ENCODE measurements at places on chromosomes 1 and 21. TPM values are rescaled to one million over a fixed set of nuclear protein-coding genes. Genes with fewer than 3 reads are reported as not detected.

DNA sequence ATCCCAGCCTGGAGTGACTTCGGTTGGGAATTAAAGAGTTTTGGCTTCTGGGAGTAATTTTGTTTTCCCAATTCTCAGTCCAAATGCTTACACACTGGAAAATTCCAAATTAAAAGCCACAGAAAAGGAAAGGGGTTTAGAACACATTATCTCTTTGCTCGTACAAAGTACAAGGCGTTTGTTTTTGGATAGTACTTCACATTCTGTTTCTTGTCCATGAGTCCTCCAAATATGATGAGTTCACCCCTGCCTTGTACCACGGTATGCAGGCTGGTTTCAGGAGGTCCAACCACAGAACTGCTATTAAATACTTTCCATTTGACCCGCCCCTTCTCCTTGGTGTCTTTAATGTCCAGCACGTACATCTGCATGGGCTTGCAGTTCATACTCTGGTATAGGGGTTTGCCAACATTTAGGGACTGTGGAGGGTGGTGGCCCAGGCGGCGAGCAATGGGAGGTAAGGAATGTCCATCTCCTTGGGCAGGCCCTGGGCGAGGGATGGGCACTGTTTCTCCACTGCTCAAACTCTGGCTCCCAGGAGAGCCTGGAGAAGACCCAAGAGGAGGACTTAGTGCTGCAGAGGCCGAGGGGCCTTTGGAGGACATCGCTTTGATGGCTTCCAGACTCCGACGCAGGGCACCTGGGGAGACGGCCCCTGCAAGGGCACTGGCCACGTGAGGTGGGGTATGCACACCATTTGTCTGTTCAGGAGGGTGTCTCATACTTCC lies 13.7 kb upstream of the CPLANE2 start:
- no peak for DNase-seq

DNA sequence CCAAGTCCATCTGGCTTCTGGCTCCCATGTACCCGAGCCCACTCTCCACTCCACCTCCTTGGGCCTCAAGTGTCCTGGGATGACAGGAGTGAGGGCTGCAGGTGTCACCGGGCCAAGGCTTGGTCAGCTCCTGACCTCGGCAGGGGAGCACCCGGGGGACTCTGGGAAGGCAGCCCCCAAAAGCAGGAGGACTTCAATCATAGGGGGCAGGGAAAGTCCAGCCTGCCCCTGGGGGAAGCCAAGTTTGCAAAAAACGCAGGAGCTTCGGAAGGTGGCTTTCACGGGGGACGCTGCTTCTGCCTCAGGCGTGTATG lies 56.8 kb downstream of the KCNAB2 start:
- DNase-seq: no peak

GRCh38 chr1:62426237-62426636 lies 10.6 kb upstream of the USP1 start:
- no peak for DNase-seq

- no peak for DNase-seq
These were observed 42.8 kb downstream of the POFUT2 start for GRCh38 chr21:45244799-45245340.

DNA sequence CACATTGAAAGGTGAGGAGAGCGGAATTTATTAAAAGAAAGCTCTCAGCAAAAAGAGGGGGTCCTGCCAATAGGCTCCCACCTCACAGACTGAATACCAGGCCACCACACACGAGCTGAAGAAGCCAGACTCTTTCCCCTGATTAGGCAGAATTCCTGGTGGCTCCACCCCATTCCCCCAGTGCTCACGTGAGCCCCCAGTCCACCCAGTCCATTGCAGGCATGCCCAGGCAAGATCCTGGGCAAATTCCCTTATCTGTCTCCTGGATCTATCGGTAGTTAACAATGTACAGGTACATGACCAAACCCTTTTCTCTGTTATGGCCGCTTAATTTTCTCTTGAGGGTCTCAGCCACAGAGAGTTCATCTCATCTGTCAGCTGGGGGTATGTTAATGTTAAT lies 54.6 kb upstream of the BTG3 start:
- DNase-seq: no peak

GRCh38 chr1:186027621-186028020 lies 293.4 kb downstream of the HMCN1 start:
- no peak for DNase-seq

- no peak for DNase-seq
These were observed 987 bp downstream of the DYNLT4 start for GRCh38 chr1:44806025-44806703.

Gene OR2G6
- total RNA-seq: not detected

Gene GBP6
- 0.17 TPM for total RNA-seq

Gene CD52
- 3.3 TPM for total RNA-seq

Gene CACHD1
- 2.6 TPM for total RNA-seq

Measured in heart left ventricle (tissue), 16 donors.